SHP77 (cell line): ENCODE measurements at places on chromosomes 5 and 9.
A peak's percentile ranks its signal among the peaks of the same experiment; 100 is the strongest.

- DNase-seq: no peak
Measured at GRCh38 chr5:131250751-131251475, 12.9 kb upstream of the CDC42SE2 start.

- no peak for DNase-seq
Measured at GRCh38 chr9:132798817-132799790, 79.0 kb downstream of the AK8 start.

- DNase-seq: no peak
Measured at GRCh38 chr5:175590471-175590881, 67.4 kb upstream of the HRH2 start.

DNA sequence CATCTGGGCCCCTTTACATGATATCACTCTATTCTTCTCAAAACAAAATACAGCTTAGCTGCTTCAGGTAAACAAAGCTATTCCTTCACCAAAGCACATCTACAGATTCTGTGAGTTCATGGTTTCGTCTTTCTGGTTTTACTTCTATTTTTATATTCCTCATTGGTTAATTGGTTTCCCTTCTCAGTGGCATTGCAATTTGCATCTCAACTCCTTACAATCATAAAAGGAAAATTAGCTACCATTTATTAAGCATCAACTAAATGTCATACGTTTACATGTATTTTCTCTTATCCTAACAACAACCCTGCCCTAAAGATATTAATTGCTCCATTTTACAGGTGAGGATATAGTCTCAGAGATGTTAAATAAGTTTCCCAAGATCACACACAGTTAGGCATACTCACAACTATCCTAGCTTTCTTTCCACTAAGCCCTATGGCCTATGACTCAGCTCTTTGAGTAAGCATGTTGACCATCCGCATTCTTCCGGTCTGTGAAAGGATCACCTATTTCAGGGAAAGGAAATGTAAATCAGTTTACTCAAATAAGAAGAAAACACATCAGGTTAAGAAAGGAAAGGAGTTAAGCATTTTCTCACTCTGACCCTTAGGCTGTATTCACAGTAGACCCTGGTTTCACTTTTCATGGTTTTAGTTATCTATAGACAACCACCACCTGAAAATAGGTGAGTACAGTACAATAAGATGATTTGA lies 146.1 kb downstream of the CAAP1 start:
- DNase-seq: no peak

GRCh38 chr9:3385871-3386270 lies 139.9 kb downstream of the RFX3 start:
- no peak for DNase-seq

- DNase-seq: no peak
Measured at GRCh38 chr9:129240581-129241211, 62.6 kb upstream of the IER5L start.

DNA sequence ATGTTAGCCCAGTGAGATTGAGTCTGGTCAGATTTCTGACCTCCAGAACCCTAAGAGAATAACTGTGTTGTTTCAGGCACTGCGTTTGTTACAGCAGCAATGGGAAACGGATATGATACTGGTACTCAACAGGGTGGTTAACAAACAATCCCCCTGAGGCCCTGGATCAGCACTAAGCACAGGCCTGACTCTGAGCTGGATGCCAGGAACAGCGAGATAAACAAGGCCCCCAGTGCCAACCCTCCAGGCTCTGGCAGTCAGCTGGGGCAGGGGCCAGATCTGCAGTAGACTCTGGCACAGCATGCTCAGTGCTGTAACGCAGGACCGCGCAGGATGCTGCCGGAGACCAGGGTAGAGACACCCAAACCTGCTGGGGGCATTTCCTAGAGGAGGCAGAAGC lies 22.1 kb downstream of the CPLX2 start:
- DNase-seq: no peak

DNA sequence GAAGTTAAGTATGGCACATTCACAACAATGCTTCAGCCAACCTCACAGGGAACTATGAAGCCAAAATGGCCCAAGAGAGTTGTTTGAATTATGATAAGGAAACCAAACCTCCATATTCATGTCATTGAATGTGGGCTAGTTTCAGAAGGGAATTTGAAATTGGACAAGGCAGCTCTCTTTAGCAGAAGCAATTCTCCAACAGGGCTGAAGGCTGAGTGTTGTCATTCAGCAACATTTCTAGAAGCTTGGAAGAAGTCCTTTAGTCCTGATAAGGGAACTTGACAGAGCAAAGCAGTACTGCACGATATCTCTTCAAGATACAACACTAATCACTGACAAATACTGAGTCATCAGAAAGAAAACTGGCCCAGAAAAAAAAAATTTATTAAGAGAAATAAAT lies 115.4 kb downstream of the SLC25A46 start:
- DNase-seq: no peak

- no peak for DNase-seq
Measured at GRCh38 chr5:118775790-118776499, 212.4 kb downstream of the DTWD2 start.

GRCh38 chr9:115106642-115107041 lies 11.3 kb downstream of the TNC start:
- DNase-seq: no peak

- no peak for DNase-seq
Measured at GRCh38 chr5:143494162-143494561, 90.7 kb upstream of the NR3C1 start.

- no peak for DNase-seq
Measured at GRCh38 chr5:134248256-134248655, 22.4 kb upstream of the PPP2CA start.

DNA sequence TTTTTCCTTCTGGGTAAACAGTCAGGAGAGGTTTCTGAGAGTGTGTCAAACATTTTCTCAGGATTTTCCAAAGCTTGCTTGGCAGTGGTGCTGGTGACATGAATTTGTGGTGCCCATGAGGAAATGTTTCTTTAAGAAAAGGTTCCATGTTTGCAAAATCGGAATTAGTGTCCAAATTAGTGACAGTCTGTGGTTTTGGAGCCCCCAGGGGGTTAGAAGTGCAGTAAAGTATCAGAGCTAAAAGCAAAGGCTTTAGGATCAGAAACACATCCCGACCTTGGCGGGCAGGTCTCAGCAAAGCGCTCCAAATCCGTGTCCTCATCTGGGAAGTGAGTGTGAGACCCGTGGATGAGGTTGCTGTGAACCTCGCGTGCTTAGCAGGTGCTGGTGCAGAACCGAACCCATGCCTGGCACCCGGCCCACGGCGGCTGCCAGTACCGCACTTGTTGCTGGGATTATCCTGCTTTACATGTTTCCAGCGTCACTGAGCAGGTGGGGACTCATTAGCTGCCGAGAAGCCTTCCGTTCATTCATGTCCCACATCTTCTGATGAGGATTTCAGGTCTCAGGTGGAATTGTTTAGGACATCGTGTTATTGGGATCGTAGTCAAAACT lies 70.8 kb upstream of the COL5A1 start:
- DNase-seq: no peak

- no peak for DNase-seq
Measured at GRCh38 chr5:37247036-37247435, 2.1 kb downstream of the CPLANE1 start.

DNA sequence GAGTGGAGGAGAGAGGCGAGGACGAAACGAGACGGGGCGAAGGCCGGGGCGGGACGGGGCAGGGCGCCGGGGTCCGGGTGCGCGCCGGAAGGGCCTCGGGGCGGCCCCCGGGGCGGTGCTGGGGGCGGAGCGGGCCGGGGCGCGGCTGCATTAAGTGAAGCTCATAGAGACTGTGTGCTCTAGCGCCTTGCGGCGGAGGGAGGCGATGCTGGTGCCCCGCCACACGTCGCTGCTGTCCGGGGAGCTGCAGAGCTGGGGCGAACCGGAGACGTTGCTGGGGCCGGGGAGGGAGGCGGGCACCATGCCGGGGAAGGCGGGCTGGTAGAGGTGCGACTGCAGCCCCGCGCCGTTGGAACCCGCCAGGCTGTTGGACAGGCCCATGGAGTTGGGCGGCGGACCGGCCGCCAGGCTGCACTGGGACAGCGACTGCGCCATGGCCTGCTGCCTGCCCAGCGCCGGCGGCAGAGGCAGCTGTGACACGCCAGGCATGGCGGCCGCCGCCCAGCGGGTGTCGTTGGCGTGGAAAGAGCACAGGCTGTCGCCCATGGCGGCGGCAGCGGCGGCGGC lies 8.3 kb downstream of the OTP start:
- peak; percentile 84 for DNase-seq

DNA sequence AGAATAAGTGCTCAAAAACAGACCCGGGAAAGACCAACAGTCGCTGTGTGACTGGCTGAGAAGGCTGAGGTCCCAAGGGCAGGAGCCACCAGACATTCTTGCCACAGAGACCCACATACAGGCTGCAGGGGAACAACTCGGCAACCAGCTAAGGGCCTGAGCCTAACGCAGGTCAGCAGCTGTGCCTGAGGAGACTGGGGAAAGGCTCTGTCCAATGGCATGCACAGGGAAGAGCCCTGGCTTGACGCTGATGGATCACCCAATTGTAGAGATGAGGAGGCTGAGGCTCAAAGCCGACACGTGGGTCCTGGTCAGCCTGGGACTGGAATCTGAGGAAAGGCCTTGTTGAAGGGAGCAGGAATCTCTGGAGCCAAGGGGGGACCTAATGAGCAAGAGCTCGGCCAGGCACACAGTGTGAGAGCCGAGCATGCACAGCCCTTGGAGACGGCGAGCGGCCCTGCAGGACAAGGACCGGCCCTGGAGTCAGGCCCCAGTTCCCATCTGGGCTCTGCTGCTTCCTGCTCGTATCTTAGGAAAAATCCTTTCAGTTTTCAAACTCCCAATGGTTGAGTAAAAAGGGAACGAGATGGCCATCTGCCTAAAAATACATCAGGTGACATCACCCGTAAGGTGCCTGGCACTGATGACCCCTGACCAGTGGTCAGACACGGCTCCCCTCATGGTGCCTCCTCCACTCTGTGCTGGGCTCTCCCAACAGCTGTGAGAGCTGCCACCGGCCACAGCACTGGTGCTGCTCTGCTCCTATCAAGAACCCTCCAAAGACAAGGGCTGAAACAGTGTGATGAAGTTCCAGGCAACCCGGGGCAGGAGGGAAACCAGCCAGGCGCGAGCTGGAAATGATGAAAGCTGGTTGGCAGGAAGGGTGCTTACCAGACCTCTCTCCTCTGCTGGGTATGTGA lies 16.4 kb downstream of the LMAN2 start:
- no peak for DNase-seq

DNA sequence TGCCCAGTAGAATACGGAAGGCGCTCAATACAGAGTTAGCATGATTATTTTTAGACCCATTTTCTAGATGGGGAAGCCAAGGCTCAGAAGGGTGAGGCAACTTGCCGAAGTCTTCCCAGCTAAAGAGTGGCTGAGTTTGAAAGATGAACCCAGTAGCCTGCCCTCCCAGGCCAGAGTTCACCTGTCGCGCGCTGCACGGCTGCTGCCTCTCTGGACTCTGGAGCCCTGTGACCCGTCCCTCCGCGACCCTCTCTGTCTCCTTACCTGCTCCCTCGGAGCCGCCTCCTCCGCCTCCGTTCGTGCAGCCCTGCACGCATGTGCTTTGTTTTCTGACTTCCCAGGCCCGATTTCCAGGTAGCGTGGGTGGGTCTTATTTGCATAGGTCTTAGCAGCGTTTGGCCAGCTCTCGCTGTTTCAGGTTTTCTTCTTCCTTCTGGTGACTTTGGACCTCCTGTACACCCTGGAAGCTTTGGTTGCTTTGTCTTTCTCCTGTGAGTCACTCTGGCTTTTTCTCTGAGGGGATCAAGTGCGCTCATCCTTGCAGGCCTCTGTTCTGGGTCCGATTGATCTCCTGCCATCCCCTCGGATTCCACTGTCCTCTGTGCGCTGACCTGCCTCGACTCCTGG lies at the start of gene RNF183:
TSS of gene RNF183 (minus strand) at position 585 of the 627 bp plus-strand sequence. CDS start 5,192 bp downstream, outside the sequence.
- DNase-seq: no peak

- peak; percentile 18 for DNase-seq
Measured at GRCh38 chr5:115415143-115415491, 118.7 kb upstream of the CCDC112 start.

GRCh38 chr9:133888809-133889491 lies 103.2 kb downstream of the VAV2 start:
- DNase-seq: peak; percentile 24

DNA sequence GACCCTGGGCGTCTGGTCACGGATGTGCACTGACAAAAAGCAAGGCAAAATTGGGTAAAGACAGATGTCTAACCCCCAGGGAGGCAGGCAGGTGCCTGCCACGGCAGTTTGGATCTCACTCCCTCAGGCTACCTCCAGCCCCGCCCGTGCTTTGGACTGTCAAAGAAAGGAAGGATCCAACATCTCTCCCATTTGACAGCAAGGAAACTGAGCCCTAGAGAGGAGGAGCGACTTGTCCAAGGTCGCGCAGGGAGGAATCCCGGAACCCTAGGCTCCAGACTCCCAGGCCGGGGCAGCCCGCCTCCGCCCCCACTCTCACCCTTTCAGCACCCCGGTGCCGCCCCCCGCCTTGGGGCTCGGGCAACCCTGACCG lies 376 bp downstream of the GOLGA1 start:
- peak; percentile 59 for DNase-seq

GRCh38 chr5:122177161-122177560 lies 47.8 kb downstream of the ZNF474 start:
- DNase-seq: no peak
